Kidney tubule cell (primary cell): ENCODE measurements at places on chromosomes 3 and 15.
A peak's percentile ranks its signal among the peaks of the same experiment; 100 is the strongest.

DNA sequence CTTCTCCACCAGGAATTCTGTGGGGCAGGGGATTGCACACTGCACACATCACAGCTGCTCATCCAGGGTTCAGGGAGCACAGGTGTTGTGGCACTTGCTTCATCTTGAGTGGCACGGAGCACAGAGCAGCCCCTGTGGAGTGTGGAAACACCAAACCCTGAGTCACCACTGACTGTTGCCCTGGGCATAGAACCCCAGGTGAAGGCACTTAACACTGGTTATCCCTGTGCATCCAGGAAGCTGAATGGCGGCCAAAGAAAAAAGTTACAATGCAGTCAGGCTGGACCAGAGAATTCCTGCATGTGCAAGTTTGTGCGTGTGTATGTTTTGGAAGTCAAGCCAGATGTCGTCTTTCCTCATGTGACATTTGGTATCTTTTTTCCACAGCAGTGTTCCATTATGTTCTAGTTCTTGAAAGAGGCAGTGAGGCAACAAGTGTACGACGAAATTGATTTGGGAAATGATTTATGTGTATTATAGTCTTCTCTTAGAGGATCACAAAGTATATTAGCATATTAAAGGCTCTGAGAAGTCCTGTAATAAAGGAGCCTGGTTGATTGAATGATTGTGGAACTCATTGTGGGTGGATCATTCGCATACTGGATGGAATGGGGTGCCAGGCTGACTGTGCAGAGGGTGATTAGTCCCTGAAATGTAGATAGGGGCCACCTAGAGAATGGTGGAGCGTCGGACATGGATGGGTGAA, 292.3 kb downstream of the TLE3 start:
- DNase-seq = peak; percentile 64

DNA sequence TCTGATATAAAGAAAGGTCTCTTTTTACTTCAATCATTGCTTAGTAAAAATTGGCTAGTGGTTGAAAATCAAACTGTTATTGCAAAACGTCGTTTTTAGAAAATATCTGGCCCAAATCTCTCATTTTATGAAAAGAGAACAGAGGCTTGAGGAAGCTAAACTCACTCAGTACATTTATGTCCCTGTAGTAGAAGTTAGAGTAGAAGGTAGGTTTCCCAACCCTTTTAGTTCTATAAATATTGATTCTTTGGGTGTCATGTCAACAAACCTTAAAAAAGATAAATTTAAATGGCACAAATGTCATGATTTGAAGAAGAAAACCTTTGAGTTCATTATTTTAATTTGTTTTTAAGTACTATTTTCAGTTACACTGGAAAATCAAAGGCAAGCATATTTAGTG, 722.3 kb upstream of the NECTIN3 start:
- DNase-seq = no peak

DNA sequence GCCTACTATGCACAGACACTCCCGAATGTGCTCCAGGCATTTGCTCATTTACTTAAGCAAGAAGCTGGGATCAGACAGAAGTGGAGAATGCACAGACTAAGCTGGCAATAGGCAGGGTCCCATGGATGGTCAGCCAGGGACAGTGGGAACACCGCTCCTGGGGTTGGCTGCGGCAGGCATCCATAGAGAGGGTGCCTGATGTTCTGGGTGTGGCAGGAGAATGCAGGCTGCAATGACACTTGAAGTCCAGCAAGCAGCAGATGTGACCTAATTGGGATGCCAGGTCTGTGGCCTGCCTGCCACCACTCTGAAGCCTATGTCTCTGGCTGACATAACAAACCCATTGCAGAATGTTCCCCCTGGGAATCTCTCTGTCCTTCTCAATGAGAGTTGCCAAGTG, 40.2 kb upstream of the SLC6A11 start:
- DNase-seq = no peak

- no peak for DNase-seq
Observed at GRCh38 chr3:76096036-76096435, 310.7 kb upstream of the ZNF717 start.

- peak; percentile 23 for DNase-seq
Observed at GRCh38 chr3:10706156-10706739, 109.8 kb upstream of the SLC6A11 start.

GRCh38 chr15:85785887-85786780, 8.6 kb downstream of the KLHL25 start:
- peak; percentile 92 for DNase-seq

DNA sequence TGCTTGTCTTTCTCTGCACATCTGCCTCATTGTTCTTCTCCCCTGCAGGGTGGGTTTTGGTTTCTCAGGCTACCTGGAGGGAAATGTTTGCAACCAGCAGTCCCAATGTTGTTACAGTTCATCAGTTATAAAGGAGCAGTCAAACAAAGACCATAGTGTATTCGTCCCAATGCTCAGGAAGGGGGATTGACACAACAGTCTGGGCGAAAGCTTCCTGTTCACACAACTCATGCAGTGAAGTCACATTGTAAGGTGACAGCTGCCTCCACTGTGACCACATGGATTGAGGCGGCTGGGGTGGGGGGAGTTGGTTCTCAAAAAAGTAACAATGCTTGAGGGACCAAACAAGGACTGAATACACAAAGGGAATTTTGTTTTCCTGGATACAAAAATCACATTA, 28.8 kb upstream of the TF start:
- no peak for DNase-seq

DNA sequence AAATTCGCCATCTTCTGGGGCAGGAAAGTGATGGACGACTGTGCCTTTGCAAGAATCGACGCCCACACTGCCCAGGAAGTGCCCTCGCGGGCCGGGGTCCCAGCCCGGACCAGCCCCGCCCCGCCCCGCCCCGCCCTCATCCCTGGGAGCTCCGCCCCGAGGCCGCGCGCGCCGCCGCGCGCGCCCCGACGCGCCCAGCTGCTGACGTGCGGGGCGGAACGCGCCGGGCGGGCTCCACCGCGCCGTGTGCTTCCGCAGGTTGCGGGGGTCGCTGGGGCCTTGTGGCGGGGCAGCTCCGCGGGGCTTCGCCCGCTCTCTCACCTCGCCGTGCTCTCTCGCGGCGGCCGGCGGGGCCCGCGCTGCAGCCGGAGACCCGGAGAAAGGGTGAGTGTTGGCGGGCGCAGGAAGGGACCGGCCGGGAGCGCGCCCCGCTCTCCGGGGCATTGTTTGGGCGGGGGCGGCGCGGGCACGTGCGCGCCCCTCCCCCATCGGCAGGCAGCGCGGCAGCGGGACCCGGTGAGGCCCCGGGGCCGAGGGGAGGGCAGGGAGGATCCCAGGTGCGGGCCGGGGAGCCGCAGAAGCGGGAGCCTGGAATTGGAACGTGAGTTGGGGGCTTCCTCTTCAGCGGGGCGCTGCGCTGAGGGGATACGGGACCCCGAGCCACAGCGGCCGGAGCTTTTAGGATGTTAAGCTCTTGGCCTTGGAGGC, at the start of gene YEATS2:
Gene YEATS2, plus strand, starts transcription at position 188 of the 708 bp plus-strand sequence. CDS start 17,366 bp downstream, outside the sequence.
- DNase-seq = peak; percentile 80

DNA sequence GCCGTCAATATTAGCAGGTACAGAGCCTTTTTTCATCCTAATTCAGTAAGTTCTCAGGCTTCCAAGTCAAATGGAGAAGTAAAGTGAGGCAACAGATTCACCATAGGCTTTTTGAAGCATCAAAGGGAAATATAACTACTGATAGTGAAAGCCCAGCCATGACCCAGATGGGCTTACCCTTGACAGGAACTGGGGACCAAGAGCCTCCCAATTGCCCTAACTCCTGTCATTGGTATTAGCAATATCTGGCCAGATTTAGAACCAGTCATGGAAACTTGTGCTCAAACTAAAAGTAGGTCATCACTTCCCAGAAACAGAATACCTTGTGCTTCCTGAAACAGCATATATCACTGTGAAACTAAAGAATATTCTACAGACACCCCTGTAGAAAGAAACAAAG, 33.0 kb downstream of the NME9 start:
- DNase-seq = no peak

DNA sequence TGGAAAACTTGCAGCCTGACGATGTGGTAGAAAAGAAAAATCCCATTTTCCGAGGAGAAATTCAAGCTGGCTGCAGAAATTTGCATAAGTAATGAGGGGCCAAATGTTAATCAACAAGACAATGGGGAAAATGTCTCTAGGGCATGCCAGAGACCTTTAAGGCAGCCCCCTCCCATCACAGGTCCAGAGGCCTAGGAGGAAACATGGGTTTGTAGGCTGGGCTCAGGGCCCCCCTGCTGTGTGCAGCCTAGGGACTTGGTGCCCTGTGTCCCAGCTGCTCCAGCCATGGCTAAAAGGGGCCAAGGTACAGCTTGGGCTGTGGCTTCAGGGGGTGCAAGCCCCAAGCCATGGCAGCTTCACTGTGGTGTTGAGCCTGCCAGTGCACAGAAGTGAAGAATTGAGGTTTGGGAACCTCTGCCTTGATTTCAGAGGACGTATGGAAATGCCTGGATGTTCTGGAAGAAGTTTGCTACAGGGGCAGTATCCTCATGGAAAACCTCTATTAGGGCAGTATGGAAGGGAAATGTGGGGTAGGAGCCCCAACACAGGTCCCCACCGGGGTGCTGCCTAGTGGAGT, 75.9 kb upstream of the CADPS start:
- no peak for DNase-seq

GRCh38 chr3:127847236-127847720, 25.0 kb upstream of the MGLL start:
- DNase-seq = no peak

GRCh38 chr15:71812966-71813722, 2.8 kb downstream of the NR2E3 start:
- no peak for DNase-seq

DNA sequence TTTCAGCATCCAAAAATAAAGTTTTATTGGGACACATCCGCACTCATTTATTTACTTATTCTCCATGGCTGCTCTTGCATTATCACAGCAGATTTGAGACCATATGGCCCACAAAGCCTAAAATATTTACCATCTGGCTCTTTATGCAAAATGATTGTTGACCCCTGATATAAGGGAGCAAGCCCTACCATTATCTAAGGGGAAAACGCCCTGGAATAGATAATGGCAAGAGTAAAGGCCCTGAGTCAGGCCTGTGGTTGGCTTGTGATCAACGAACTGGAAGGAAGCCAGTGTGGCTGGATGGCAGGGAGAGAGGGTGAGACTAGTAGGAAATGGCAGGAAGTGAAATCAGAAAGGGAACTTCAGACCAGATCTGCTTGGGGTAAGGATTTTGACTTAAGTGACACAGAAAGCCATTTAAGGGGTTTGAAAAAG, 24.6 kb upstream of the DMXL2 start:
- peak; percentile 83 for DNase-seq

DNA sequence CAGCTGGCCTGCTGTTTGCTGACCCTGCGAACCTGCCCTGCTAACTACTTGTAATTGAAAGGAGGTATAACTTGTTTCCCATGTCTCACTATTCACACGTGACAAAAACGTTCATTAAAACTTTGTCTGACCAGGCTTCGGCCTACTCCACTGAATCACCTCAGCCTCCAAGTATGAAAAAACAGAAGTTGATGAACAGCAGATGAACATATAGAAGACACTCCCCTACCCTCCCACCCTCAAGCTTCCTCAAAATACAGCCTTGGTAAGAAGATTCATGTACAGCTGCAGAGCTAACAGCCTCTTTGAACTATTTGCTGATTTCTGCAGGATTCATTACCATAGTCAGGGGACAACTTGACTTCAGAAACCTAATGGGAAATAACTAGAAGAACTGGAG, 10.7 kb downstream of the RBM15B start:
- DNase-seq = no peak

GRCh38 chr15:31314380-31314779, 12.3 kb upstream of the KLF13 start:
- no peak for DNase-seq

- no peak for DNase-seq
Observed at GRCh38 chr3:100438623-100438974, 37.3 kb downstream of the LNP1 start.

DNA sequence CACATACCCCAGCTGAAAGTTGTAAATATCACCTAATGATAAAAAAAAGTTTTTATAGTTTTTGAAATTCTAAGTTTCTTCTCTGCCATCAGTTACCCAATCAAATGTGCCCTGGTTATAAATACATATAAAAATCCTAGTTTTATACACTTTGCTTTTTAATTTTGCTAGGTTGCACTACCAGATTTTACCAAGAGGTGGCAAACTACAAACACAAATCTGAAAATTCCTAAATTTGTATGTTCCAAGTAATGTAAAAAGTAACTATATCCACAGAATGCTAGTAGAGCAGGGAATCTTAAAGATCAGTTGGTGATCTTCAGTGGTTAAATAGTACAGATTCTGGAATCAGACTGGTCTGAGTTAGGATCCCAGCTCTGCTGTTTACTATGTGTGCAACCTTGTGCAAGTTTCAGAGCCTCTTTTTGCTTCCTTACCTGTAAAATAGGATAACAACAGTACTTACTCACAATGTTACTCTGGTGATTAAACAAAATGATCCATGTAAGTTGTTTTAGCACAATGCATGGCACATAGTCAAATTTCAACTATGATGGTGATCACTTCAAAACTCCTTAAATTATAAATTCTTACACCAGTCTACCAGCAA, 11.0 kb downstream of the TRPM7 start:
- DNase-seq = peak; percentile 36

DNA sequence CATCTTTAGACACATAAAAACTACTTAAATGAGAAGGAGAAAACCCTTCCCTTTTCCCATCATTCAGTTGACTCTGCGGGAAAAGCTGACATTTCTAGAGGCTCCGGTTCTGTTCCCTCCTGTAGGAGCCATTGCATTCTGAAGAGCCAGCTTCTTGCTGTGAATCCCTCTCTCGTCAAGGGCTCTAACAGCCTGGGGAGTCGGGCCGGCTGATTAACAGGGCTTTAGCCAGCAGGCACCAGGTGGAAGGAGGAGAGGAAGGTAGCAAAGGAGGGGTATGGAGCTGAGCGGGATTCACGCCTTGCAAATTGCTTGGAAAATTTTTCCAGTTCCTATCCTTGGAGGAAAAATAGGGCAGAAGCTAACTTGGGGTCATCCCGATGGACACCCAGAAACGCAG, 108.3 kb upstream of the UBE2E1 start:
- no peak for DNase-seq

GRCh38 chr3:151183265-151183671, 19.7 kb downstream of the GPR171 start:
- no peak for DNase-seq

DNA sequence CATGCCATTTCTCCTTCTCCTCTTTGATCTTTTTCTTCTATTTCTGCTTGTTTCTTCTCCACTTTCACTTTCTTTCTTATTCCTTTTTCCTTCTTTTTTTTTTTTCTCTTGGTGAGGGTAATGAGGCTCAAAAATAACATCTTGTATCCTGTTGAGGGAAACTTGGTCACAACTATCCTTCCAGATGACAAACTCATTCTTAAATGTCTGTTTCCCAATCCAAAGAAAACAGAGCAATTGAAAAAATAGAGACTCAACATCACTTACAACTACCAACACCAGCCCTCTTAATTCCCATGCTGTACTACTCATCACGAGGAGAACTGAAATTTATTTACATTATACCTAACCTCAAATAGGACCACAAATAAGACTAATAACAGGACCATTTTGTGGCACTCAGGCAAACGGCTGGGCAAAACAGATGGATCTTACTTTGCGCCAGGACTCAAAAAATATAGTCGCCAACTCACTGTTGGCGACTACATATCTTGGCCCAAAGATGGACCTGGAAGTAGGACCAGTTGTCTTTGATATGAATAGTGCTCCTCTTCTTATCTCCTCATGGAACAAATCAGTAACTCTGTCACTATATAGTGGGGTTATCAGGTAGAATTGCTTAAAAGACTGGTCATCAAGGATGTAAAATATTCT, 343.9 kb downstream of the ZBTB20 start:
- DNase-seq = no peak
